ENCODE measurements at places on chromosomes 1 and 21. TPM values are rescaled to one million over a fixed set of nuclear protein-coding genes. Genes with fewer than 3 reads are reported as not detected.

The SMG5 gene
- polyA plus RNA-seq, result 32.6 TPM

The SLC16A4 gene
- polyA plus RNA-seq, result 20.8 TPM

The LAX1 gene
- polyA plus RNA-seq, result 0.02 TPM

The TPTE gene
- polyA plus RNA-seq, result not detected

The ATP1A4 gene
- polyA plus RNA-seq, result not detected

The TSPEAR gene
- polyA plus RNA-seq, result not detected

The NID1 gene
- 116 TPM for polyA plus RNA-seq

The BEND5 gene
- polyA plus RNA-seq, result not detected

The SAMD13 gene
- 0.20 TPM for polyA plus RNA-seq

The PRR9 gene
- not detected for polyA plus RNA-seq

The S100A9 gene
- polyA plus RNA-seq, result not detected

The C1QC gene
- polyA plus RNA-seq, result not detected

The MYOCOS gene
- polyA plus RNA-seq, result not detected

The FTCD gene
- 0.05 TPM for polyA plus RNA-seq

The TMPRSS15 gene
- polyA plus RNA-seq, result not detected

The ETV3L gene
- polyA plus RNA-seq, result not detected

The TRNP1 gene
- 68.9 TPM for polyA plus RNA-seq

The GBP2 gene
- 7.8 TPM for polyA plus RNA-seq

The OR10J1 gene
- polyA plus RNA-seq, result not detected

The FLG2 gene
- not detected for polyA plus RNA-seq

The SYPL2 gene
- polyA plus RNA-seq, result 58.8 TPM

The CD1B gene
- not detected for polyA plus RNA-seq

The REN gene
- polyA plus RNA-seq, result 0.99 TPM

The CELA3A gene
- not detected for polyA plus RNA-seq

The PTPN22 gene
- 0.06 TPM for polyA plus RNA-seq

The AIRE gene
- 0.12 TPM for polyA plus RNA-seq

The CFAP74 gene
- not detected for polyA plus RNA-seq

The DISP3 gene
- polyA plus RNA-seq, result not detected

The DIPK1A gene
- polyA plus RNA-seq, result 12.3 TPM

The MLLT11 gene
- 4.1 TPM for polyA plus RNA-seq

The CD247 gene
- not detected for polyA plus RNA-seq

The NBPF4 gene
- not detected for polyA plus RNA-seq

The NTMT2 gene
- polyA plus RNA-seq, result not detected

The B3GALT5 gene
- 0.09 TPM for polyA plus RNA-seq

The IER5 gene
- 16.9 TPM for polyA plus RNA-seq

The TNNI3K gene
- polyA plus RNA-seq, result 0.42 TPM

The KIAA1614 gene
- 7.3 TPM for polyA plus RNA-seq

The OR10Z1 gene
- polyA plus RNA-seq, result not detected

The TNNT2 gene
- polyA plus RNA-seq, result not detected

The ROR1 gene
- polyA plus RNA-seq, result 4.4 TPM

The PPIAL4G gene
- not detected for polyA plus RNA-seq

The ENTREP3 gene
- 10.3 TPM for polyA plus RNA-seq

The E2F2 gene
- 0.11 TPM for polyA plus RNA-seq

The GSTM1 gene
- 0.47 TPM for polyA plus RNA-seq

The CFHR4 gene
- polyA plus RNA-seq, result not detected

The GPATCH2 gene
- polyA plus RNA-seq, result 2.7 TPM

The HECTD3 gene
- 27.7 TPM for polyA plus RNA-seq

The RHD gene
- polyA plus RNA-seq, result 0.10 TPM

Data from BJ (cell line).